ENCODE measurements at places on chromosomes 3 and 15. TPM values are rescaled to one million over a fixed set of nuclear protein-coding genes. Genes with fewer than 3 reads are reported as not detected.

GRCh38 chr3:109363634-109364033 is 26.3 kb upstream of the DPPA4 start:
- no peak for DNase-seq

- DNase-seq: no peak
Measured at GRCh38 chr3:171323938-171324536, 136.2 kb downstream of the TNIK start.

- no peak for DNase-seq
Measured at GRCh38 chr15:86572368-86572841, 492.7 kb downstream of the AGBL1 start.

DNA sequence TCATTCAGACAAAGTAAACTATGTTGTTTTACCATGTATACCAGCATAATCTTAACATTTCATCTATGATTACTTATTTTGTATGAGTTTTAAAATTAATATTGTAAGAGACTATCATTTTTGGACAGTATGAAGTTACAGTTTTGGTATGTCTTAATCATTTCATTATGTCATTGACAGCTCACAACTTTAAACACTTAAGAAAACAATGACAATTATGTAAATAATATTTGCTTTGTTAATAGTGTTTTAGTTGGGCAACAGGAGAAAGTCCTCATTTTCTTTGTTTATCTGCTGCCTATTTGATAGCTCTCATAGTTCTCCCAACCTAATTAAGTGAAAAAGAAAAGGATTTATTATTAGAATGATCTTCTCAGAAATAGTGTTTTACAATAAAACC is 80.2 kb downstream of the MEF2A start:
- no peak for DNase-seq

DNA sequence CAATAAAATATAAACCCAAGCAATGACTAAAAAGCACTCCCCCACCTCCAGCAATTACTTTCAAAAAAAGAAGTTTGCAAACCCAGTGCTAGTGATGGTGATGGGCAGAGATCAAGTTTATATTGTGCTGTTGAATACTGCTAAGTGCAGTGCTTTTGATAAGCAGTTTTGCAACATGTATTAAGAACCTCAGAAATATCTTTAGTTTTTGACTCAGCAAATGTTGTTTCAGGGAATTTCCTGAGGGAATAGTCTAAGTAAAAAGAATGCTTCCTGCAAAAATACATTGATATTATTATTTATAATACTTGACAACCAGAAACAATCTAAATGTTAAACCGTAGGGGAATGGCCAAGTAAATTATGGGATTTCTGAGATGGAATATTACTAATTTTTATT is 69.3 kb downstream of the ADAMTSL3 start:
- DNase-seq: no peak

GRCh38 chr15:55993804-55994560 is 570 bp upstream of the NEDD4 start:
- DNase-seq: peak; percentile 45

- no peak for DNase-seq
Measured at GRCh38 chr3:11631820-11632219, 11.9 kb downstream of the VGLL4 start.

GRCh38 chr3:62359531-62359930 is 13.8 kb downstream of the FEZF2 start:
- no peak for DNase-seq

DNA sequence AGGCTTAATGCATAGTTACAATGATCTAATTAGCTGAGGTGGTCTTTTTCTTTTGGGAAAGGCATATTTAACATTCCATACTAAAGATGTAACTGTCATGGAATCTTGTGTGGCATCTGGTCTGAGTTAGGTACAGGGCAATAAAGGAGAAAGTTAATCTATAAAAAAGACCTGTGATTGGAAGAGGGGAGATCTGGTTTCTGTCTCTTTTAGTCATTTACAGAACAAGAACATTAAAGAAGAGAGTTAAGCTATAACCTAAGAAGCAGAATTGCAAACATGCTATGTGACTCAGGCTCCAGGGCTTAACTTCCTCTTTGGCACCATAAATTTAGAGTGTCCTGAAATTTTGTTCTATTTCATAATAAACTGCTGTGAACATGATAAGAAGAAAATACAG is 47.2 kb upstream of the MME start:
- no peak for DNase-seq

DNA sequence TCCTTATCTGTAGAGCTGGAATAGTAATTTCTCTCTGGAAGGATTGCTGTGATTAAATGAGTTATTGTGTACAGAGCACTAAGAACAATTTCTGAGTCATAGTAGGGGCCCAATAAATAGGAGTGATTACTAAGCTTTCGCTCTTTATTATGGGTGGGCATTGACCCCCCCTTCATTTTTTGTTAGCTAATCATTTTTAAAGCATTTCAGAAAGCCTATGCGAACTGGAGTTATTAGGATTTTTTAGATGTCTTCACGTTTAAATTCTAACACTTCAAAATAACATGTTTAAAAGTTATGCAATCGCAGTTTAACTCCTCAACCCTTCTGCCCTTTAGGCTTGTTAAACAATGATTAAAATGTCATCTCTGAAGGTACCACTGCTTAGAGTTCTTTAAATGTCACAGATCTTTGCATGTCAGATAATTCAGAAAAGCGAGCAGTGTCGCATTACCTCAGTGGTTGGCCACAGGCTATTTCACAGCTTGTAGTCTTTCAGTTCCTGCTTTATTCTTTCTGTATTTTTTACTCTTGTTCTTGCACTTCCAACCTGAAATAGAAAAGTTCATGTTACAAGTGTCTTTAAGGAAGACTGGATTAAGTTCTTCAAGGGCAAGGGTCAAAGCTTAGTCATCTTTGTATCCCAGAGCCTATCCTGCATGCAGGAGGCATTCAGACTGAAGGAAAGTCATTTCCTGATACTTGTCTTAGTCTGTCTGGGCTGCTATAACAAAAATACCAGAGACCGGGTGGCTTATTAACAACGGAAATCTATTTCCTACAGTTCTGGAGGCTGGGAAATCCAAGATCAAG is 102.9 kb downstream of the FNDC3B start:
- no peak for DNase-seq

- no peak for DNase-seq
Measured at GRCh38 chr15:25133804-25134203, 179.0 kb downstream of the SNRPN start.

- DNase-seq: no peak
Measured at GRCh38 chr3:67459796-67460195, 194.6 kb downstream of the SUCLG2 start.

GRCh38 chr3:189368384-189368783 is 196.6 kb downstream of the TPRG1 start:
- no peak for DNase-seq

- DNase-seq: no peak
Measured at GRCh38 chr3:166123576-166123975, 286.4 kb upstream of the BCHE start.

DNA sequence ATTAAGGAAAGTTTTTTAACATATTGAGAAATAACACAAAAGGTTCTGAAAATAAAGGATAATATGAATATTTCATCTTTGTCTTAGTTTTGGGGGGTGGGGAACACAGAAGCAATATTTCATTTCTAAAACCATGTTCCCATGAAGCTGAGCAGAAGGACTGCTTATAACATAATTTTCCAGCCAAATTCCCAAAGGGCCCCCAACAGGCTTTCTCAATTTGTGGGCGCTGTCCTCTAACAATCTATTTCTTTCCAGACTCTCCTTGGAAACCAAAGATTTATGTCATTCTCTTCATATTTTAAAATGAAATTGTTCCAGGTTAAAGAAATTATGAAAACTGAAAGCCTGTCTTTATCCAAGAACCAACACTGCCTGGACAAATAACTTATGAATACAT is 273.5 kb downstream of the ZBTB20 start:
- no peak for DNase-seq

GRCh38 chr3:189737071-189737470 is 105.9 kb downstream of the TP63 start:
- no peak for DNase-seq

GRCh38 chr3:158731938-158732855 is at the start of gene RARRES1:
TSS of gene RARRES1 (minus strand) at chr3:158732457. CDS start at chr3:158732415, 42 bp downstream.
- DNase-seq: no peak

DNA sequence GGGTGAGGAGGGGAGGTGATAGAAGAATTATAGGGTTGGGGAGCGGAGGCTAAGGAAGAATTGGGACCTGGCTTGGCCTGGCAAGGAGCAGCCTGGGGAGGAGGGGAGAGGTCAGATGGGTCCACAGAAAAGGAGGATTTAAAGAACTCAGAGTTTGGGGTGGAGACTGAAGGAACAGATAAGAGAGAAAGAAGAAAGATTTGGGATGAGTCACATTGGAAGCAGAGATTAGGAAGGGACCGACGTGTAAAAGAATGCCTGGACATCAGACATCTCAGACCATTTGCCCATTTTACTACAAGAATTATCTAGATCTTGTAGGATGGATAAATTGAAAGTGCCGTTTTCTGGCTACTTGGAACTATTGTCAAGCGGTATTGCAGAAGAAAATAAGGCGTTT is 10.4 kb downstream of the TCAIM start:
- no peak for DNase-seq

GRCh38 chr3:127709320-127710060 is 36.7 kb downstream of the ABTB1 start:
- DNase-seq: no peak

DNA sequence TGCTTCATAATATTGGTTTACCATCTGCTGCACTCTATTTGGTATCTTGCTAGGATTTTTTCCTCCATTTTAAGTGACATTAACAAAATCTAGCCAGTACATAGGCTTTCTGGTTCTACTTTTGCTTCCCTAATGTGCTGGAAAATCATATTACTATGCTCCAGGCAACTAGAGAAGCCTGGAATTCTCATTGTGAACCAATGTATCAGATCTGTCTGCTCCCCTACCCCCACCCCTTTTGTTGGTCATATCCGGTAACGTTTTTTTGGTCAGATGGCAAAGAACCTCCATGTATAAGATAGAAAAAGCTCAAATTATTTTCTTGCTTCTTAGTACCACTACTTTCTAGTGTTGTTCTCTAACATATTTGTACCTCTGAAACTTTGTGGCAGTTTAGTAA is 17.1 kb downstream of the MAP2K5 start:
- DNase-seq: no peak

- DNase-seq: peak; percentile 93
Measured at GRCh38 chr15:91694831-91695210, 158.7 kb upstream of the SLCO3A1 start.

GRCh38 chr3:116474032-116474780 is 28.9 kb upstream of the LSAMP start:
- no peak for DNase-seq

- DNase-seq: no peak
Measured at GRCh38 chr3:13846716-13847570, 32.9 kb downstream of the WNT7A start.

DNA sequence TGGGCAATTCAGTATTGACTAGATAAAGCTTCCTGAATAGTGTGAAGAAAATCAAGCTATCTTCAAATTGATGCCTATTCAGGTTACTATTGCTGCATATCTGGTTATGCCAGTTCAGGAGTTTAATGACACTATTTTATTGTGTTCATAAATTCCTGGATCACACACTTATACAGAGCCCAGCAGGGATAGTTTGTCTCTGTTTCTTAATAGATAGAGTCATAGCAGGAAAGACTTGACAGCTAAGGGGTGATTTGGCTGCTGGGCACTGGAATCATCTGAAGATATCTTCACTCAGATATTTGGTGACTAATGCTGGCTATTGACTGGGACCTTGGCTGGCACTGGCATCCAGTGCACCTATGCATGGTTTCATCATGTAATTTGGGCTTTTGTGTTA is 187.8 kb downstream of the PYDC2 start:
- no peak for DNase-seq

DNA sequence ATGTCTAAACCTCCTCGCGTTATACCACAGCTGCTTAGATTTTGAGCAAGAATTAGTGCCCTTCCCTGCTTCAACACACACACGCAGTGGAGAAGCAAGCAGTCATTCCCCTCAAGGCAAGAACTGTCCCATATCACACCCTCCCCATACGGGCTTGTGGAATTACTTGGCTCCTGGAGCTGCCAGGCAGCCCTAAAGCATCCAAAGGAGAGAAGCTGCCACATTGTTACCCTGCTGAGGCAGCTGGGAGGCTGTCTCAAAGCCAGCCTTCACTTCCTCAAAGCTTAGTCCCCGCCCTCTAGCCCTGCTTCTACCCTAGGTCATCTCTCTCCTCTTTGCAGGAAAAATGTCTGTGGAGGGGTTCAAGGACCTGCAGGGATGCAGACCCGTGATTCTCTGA is 153.4 kb downstream of the RORA start:
- no peak for DNase-seq

- no peak for DNase-seq
Measured at GRCh38 chr3:140695361-140696061, 17.6 kb downstream of the TRIM42 start.

DNA sequence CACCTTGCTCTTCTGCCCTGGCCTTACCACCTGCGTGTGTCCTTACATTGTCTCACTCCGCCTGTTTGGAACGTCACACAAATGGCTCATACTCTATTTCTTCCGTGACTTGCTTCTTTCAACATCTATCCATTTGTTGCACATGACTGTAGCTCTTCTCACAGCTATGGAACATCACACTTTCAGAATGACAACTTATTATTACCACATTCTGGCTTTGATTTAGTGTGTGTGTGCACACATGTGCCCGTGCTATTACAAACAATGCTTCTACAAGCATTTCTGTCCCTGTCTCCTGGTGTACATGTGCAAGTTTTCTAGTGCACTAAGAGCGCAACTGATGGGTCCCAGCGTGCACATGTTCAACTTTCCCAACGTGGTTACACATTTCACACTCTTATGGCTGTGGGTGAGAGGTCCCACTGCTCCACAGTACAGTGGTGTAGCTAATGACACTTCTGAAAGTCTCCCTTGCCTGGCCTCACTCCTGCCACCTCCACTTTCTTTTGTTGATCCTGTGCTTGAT is 37.8 kb downstream of the PTH1R start:
- no peak for DNase-seq

Gene KBTBD13
- total RNA-seq: 0.30 TPM

Gene CFAP91
- total RNA-seq: 0.69 TPM

Gene SHC4
- 3.5 TPM for total RNA-seq

Gene GOLGA8S
- 0.10 TPM for total RNA-seq

Gene CHSY1
- total RNA-seq: 36.9 TPM

Gene FSD2
- total RNA-seq: 6.5 TPM

Gene GABRB3
- 1.8 TPM for total RNA-seq

Gene ZDHHC19
- total RNA-seq: not detected

Gene RGMA
- total RNA-seq: 10.4 TPM

Gene RSL24D1
- total RNA-seq: 82.2 TPM

Gene MAP6D1
- 1.2 TPM for total RNA-seq

Gene SH2D7
- not detected for total RNA-seq

Gene GMNC
- total RNA-seq: not detected

Gene SLC24A5
- total RNA-seq: 3.6 TPM
